ENCODE measurements at places on chromosomes 7 and 10. TPM values are rescaled to one million over a fixed set of nuclear protein-coding genes. Genes with fewer than 3 reads are reported as not detected.

ZPBP gene
- total RNA-seq: not detected

PSMA2 gene
- total RNA-seq: 152 TPM

BRAT1 gene
- 31.1 TPM for total RNA-seq

GPRIN2 gene
- not detected for total RNA-seq

CPA2 gene
- total RNA-seq: not detected
